ENCODE measurements at places on chromosomes 11 and 22. TPM values are rescaled to one million over a fixed set of nuclear protein-coding genes. Genes with fewer than 3 reads are reported as not detected.

Gene GP1BB
- total RNA-seq: 63.4 TPM

Gene HIC2
- 4.3 TPM for total RNA-seq

Gene KCNE3
- 0.72 TPM for total RNA-seq

- no peaks in the 10 kb centered on the region for H3K27me3 ChIP-seq
- no peaks in the 10 kb centered on the region for H3K36me3 ChIP-seq
- peaks cover 35% of the 10 kb centered on the region for H3K4me1 ChIP-seq
- no peak overlapping the region for H3K4me3 ChIP-seq
Measured at GRCh38 chr11:10908215-10908951, 50.5 kb upstream of the ZBED5 start.

GRCh38 chr22:45612940-45613339 is 58.7 kb upstream of the ATXN10 start:
- H3K36me3 ChIP-seq: no peaks in the 10 kb centered on the region
- H3K27me3 ChIP-seq: no peaks in the 10 kb centered on the region
- peak; percentile 66 for DNase-seq
- H3K27ac ChIP-seq: peak overlapping the region; percentile 93
- peaks cover 20% of the 10 kb centered on the region for H3K4me1 ChIP-seq

- H3K4me3 ChIP-seq: no peak overlapping the region
- H3K4me1 ChIP-seq: peaks cover 2% of the 10 kb centered on the region
- H3K27ac ChIP-seq: no peak overlapping the region
Measured at GRCh38 chr11:94593030-94593429, 25.9 kb downstream of the PIWIL4 start.

- no peaks in the 10 kb centered on the region for H3K27me3 ChIP-seq
- DNase-seq: no peak
- H3K36me3 ChIP-seq: peaks cover 2% of the 10 kb centered on the region
- peaks cover 12% of the 10 kb centered on the region for H3K4me1 ChIP-seq
- H3K4me3 ChIP-seq: no peak overlapping the region
Measured at GRCh38 chr11:124658986-124659385, 14.6 kb downstream of the SIAE start.

- peaks cover 2% of the 10 kb centered on the region for H3K36me3 ChIP-seq
- DNase-seq: no peak
- peaks cover 10% of the 10 kb centered on the region for H3K4me1 ChIP-seq
- H3K27ac ChIP-seq: peak overlapping the region; percentile 85
Measured at GRCh38 chr22:24926428-24926725, 20.1 kb downstream of the LHFPL7 start.

GRCh38 chr11:72754149-72754543 is 1.9 kb upstream of the ARAP1 start:
- no peak for DNase-seq
- peaks cover 34% of the 10 kb centered on the region for H3K4me1 ChIP-seq
